Stimulated activated CD8-positive, alpha-beta memory T cell treated with anti-CD3 and anti-CD28 coated beads, Interleukin-12 subunit alpha, Interleukin-12 subunit beta, amount 100 ng/mL, for 4 hours (primary cell): ENCODE measurements at places on chromosomes 16 and 17.

DNA sequence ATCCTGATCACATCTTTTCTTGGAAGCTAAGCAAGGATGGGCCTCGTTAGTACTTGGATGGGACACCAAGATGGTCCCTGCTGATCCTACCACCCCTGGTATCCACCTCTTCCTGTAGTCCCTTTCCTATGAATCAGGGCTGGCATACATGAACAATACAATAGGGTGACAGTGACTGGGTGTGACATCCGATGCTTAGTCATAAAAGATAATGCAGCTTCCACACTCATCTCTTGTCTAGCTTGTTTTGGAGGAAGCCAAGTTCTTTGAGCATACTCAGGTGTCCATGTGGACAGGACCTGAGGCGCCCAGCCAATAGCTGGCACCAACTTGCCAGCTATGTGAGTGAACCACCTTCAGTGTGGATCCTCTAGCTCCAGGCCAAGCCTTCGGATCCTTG, 62.5 kb upstream of the NFAT5 start:
- DNase-seq, result no peak

DNA sequence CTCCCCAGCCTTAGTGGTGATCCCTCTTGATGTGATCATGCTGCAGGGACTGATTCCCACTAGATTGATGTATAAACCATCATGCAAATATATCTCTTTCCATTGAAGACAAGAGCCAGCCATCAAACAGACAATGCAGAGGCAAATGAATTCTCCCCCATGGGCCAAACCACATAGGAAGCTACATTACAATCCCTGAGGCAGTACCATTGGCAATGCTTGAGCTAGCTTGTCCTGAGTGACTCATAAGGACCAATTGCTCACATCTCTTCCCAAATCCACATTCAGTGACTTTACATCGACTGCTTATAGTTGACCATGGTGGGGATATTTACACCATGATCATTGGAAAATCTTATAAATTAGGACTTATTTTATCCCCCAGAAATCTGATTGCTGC, 242.2 kb downstream of the SHISA9 start:
- DNase-seq, result no peak

DNA sequence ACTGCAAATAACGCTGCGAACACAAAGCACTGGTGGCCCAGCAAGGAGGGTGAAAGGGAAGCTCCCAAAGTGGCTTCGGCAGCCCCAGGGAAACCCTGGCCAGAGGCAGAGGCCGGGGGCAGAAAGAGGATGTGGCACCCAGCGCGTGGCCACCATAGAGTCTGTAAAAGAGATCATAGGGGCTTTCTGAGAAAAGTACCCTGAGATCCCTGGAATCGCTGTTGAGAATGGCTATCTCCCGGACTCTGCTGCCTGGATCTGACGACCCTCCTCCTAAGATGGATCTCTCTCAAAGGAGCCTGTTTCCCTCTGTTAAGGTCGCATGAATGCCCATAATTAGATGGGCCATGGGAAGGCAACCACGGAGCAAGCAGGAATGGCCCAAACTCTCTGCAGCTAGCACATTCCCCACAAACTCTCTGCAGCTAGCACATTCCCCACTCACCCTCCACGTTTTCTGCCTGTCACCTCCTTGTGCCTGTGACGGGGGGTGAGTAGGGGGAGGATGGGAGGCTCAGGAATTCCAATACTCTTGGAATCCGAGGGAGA, 364.4 kb downstream of the XYLT1 start:
- DNase-seq, result no peak

DNA sequence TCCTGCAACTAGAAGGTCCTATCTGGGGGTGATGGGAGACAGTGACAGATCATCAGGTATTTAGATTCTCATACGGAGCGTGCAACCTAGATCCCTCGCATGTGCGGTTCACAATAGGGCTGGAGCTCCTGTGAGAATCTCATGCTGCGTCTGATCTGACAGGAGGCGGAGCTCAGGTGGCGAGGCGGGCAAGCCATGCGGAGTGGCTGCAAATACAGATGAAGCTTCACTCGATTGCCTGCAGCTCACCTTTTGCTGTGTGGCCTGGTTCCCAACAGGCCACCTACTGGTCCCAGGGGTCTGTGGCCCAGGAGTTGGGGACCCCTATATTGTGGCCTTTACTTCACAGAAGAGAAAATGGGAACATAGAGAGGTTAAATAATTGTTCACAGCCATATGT, 200.4 kb downstream of the IRF8 start:
- DNase-seq, result no peak
